ENCODE measurements at places on chromosomes 4 and X. TPM values are rescaled to one million over a fixed set of nuclear protein-coding genes. Genes with fewer than 3 reads are reported as not detected.

GRCh38 chr4:4311193-4311592 is 21.1 kb downstream of the ZBTB49 start:
- H3K27me3 ChIP-seq = no peaks in the 10 kb centered on the region
- H3K27ac ChIP-seq = no peak overlapping the region
- DNase-seq = no peak
- H3K4me1 ChIP-seq = no peaks in the 10 kb centered on the region
- no peak overlapping the region for H3K4me3 ChIP-seq

GRCh38 chrX:106932492-106932923 is 12.3 kb downstream of the CLDN2 start:
- no peak overlapping the region for H3K27ac ChIP-seq
- H3K4me1 ChIP-seq = no peaks in the 10 kb centered on the region
- DNase-seq = no peak

GRCh38 chrX:68570598-68570997 is 71.7 kb downstream of the YIPF6 start:
- H3K27me3 ChIP-seq = no peaks in the 10 kb centered on the region
- peaks cover 24% of the 10 kb centered on the region for H3K4me1 ChIP-seq
- no peak overlapping the region for H3K27ac ChIP-seq
- H3K36me3 ChIP-seq = peaks cover 5% of the 10 kb centered on the region
- no peak for DNase-seq

- H3K36me3 ChIP-seq = no peaks in the 10 kb centered on the region
- no peak overlapping the region for H3K4me3 ChIP-seq
- no peaks in the 10 kb centered on the region for H3K4me1 ChIP-seq
- no peak overlapping the region for H3K27ac ChIP-seq
- H3K27me3 ChIP-seq = no peaks in the 10 kb centered on the region
Measured at GRCh38 chr4:14257903-14258302, 630.4 kb upstream of the BOD1L1 start.

GRCh38 chr4:40493160-40493559 is 136.5 kb downstream of the RBM47 start:
- no peak for DNase-seq
- H3K36me3 ChIP-seq = no peaks in the 10 kb centered on the region
- H3K27ac ChIP-seq = no peak overlapping the region
- H3K4me3 ChIP-seq = no peak overlapping the region
- H3K4me1 ChIP-seq = no peaks in the 10 kb centered on the region
- H3K27me3 ChIP-seq = no peaks in the 10 kb centered on the region

- no peak for DNase-seq
- H3K27me3 ChIP-seq = no peaks in the 10 kb centered on the region
- H3K4me3 ChIP-seq = no peak overlapping the region
- H3K27ac ChIP-seq = no peak overlapping the region
- peaks cover 2% of the 10 kb centered on the region for H3K4me1 ChIP-seq
Measured at GRCh38 chrX:38271154-38271716, 50.6 kb upstream of the SRPX start.

TRIM2 gene
- total RNA-seq = 3.8 TPM

All from activated naive CD4-positive, alpha-beta T cell treated with anti-CD3 and anti-CD28 coated beads for 36 hours (primary cell).